Pons (tissue), 1 donor: ENCODE measurements at places on chromosomes 1 and 21.
A peak's percentile ranks its signal among the peaks of the same experiment; 100 is the strongest.

DNA sequence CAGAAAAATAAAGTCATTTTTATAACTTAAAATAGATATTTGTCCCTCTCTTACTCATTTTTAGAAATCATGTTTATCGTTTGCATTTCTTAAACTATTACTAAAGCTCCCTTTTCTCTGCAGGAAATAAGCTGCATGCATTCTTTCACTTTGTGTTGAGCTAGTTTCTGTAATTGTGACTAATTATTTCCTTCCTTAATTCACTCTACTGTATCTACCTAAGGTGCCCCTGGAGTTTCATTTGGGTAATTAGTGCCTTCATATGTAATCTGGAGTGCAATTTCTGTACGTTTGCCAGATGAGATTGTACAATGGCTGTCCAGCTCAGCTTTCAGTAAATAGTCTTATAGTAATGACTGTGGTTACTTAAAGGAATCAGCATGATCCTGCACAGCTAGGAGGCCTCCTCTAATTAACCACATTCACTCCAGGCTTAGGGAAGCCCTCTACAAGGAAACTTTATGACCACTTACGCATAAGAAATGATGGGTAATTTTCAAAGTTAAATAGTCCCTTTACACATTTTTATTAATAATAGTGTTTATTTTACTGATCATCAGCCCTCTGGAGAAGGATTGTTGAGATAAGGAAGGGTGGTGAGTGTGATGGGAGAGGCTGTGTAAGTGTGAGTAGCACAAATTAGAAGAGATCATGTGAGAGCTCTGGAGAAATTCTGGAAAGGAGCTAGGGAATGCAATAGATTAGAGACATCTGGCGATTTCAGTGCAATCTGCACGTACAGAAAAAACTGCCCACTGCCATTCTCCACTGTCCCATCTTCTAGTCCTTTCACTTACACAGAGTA is 86.8 kb downstream of the LRRC8C start:
- no peak for DNase-seq

DNA sequence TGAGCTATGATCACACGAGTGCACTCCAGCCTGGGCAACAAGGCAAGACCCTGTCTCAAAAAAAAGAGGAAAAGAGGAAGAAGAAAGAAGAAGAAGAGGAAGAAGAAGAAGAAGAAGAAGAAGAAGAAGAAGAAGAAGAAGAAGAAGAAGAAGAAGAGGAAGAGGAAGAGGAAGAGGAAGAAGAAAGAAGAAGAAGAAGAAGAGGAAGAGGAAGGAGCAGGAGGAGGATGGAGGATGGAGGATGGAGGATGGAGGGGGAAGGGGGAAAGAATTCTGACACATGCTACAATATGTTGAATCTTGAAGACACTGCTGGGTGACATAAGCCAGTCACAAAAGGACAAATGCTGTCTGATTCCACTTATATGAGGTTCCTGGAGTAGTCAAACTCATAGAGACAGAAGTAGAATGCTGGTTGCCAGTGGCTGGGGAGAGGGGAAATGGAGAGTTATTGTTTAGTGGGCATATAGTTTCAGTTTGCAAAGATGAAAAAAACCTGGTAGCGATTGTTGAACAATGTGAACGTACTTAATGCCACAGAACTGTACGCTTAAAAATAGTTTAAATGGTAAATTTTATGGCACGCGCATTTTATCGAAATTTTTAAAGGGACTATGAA is 47.3 kb upstream of the COA6 start:
- DNase-seq = no peak

DNA sequence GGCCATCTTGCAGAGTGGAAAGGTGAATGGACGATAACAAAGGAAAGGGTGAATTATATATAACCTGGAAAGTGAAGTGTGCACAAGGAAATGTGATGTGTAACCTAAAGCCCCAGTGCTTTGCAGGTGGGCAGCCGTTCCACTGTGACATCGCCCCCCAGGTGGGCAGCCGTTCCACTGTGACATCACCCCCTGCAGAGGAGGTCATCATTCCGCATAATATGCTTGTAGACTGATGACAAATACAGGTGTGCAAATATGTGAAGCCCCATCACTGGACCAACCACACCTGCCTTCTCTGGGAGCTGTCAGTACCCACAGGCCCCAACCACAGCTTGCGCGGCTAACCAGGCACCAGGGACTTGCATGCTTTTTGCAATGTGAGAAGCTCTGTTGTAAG is 4.7 kb upstream of the ZNF496 start:
- no peak for DNase-seq

GRCh38 chr1:211485480-211485857 is 6.5 kb downstream of the RD3 start:
- DNase-seq = no peak

DNA sequence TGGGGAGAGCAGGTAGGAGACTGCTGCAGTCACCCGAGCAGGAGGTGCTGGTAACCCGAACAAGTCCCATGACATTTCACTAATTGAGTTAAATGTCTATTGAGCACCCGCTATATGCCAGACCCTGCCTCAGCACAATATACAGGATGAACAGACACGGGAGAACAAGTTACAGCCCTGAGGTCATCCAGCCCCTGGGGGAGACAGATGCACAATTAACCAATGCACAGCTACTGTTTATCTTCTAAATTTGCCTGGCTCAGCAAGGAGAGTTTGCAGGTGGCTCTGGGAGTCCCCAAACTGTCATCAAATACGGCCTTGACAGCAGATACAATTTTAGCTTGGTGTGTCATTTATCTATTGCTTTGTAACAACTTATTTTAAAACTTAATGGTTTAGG is 18.1 kb downstream of the CITED4 start:
- DNase-seq = no peak

GRCh38 chr1:119869995-119870394 is 26.3 kb downstream of the ADAM30 start:
- DNase-seq = no peak

DNA sequence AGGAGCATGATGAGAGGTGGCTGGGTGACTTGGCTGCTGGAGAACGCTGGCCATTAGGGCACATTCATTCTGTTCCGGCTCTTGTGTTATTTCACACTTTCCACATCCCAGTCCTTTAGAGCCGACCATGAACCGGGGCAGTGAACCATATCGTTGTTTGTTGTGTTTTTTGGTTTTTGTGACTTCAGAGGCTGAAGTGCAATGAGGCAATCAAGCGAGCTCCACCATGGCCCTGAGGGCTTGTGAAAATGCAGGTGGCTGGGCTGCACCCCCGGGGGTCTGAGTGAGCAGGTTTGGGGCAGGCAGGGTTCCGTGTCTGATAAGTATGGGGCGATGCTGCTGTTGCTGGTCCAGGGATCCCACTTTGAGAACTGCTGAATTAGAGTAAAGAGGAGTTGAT is 23.7 kb downstream of the ABCG1 start:
- DNase-seq = no peak

- no peak for DNase-seq
Measured at GRCh38 chr21:39720126-39720778, 24.7 kb upstream of the IGSF5 start.

DNA sequence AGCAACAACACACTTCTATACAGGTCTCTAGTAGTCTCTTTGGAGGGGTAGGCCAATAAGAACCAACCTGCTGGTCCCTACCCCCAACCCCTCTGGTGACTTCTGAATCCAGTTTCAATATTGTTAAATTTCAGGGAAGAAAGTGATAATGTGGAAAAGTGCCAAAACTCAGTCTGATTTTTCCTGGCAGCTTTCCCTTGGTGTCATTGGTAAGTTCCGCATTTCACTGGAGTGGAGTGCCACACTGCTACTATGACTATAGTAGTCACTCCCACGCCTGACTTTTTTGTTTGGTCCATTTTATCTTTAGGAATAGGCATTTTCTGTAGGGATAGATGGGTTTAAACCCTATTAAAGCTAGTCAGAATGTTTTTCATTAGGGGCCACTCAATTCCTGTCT is 5.7 kb upstream of the ARID1A start:
- peak; percentile 59 for DNase-seq

GRCh38 chr1:69940231-69940630 is 265.1 kb downstream of the LRRC40 start:
- no peak for DNase-seq

- peak; percentile 39 for DNase-seq
Measured at GRCh38 chr1:10161541-10162290, 48.7 kb upstream of the KIF1B start.

- no peak for DNase-seq
Measured at GRCh38 chr1:30855686-30856259, 52.8 kb downstream of the SDC3 start.

DNA sequence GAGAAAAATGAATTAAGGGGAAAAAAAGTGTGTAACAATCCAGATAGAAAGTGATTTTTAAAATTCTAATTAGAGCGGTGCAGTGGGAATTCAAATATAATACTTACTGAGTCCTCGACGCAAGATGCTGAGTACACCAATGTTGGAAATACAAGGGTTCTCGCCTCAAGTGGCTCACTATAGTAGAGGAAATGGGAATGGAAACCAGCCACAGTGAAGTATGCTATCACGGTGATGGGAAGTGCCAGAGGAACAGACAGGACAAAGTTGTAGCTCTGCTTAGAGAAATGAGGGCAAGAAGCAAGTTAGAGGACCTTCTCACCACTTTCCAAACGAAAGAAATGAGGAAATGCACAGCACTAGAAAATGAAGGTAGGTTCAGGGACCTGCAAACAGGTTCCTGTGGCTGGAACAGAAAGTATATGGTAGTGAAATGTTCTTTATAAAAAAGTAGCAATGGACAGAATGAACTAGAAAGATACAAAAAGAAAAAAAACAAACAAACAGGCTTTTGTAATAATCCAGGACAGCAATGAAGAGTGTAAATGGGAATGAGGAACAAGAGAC is 13.5 kb downstream of the EGLN1 start:
- DNase-seq = no peak

- no peak for DNase-seq
Measured at GRCh38 chr21:26766826-26767325, 78.3 kb downstream of the ADAMTS1 start.

GRCh38 chr1:93344886-93345632 is 648 bp upstream of the DR1 start:
- no peak for DNase-seq

DNA sequence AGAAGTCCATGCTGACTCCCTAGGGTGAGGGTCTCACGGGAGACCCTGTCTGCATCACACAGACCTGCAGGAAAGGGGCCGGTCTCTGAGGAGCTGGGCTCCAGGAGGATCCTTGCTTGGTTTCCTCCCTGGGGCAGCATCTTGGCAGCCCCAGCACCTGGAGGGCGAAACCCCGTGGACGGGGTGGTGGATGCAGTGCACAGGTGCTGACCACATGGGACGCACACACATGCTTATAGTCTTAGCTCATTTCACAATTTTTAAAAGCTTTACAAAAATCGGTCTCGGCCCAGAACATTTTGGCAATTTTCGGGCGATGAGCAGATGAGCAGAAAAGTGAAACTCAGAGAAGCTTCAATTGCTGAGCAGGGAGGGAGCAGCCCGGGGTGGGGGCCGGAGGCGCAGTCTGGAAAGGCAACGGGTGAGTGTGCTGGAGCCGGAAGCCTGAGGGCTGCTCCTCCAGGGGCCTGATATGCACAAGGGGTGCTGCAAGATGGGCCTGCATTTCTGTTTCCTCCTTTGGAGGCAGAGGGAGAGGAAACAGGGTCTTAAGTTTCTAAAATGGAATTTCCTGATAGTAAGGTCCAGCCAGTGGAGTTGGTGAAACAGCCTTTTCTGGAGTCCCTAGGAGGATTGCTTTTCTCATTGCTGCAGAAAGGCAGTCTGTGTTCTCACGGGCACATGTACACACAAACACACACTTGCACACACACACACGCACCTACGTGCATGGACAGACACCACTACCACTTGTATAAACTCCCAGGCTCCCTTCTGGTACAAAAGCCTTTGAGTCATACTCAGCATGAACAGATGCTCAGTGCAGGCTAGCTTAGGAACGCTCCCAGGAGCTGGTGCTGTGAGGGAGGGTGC is 60.6 kb downstream of the SCCPDH start:
- no peak for DNase-seq

DNA sequence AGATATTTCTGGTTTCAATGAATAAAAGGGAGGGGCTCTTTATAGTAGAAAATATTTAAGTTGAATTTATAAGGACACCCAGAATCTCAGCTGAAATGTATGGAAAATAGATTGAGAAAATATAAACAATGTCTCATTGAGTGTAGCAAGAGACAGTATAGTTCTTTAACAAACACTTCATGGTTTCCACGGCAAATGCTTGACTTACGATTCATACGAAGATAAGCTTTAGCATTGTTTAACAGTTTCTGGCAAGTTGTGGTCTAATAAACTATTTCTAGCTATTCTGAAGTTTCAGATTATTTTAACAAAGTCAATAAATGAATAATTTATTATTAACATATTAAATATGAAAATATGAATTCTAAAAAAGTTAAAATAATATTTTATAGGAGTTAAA is 1419.4 kb downstream of the KCNT2 start:
- no peak for DNase-seq

GRCh38 chr1:201595381-201595780 is 56.5 kb downstream of the NAV1 start:
- no peak for DNase-seq

DNA sequence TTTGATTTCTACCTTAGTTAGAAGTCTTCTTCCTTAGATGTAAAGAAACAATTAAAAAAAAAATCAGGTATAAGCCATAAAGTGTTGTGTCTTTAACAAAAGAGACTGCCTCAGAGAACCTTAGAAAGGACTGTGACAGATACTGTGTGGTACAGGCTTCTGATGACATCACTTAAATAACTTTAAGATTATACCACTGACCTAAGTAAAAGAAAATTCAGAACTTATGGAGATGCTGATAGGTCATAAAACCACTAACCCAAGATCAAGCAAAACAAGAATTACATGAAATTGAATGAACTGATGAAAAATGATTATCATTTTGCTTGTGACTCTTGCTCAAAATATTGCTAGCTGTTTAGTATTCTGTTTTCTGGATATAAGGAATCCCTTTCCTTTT is 220.8 kb downstream of the NRIP1 start:
- DNase-seq = no peak

DNA sequence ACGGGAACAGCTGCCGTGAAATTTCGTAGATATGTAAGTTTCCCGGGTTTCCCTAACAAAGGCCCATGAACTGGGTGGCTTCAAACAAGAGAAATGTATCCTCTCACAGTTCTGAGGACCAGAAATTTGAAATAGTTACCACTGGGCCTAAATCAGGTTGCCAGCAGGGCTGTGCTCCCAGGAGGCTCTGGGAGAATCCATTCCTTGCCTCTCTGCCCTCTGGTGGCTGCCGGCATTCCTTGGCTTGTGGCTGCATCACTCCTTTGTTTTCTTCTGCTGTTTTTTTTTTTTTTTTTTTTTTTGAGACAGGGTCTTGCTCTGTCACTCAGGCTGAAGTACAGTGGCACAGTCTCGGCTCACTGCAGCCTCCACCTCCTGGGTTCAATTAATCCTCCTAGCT is 23.7 kb downstream of the UMODL1 start:
- DNase-seq = no peak
